ENCODE measurements at places on chromosomes 1 and 21.
A peak's percentile ranks its signal among the peaks of the same experiment; 100 is the strongest.

- DNase-seq, result no peak
Observed at GRCh38 chr1:48033495-48034045, 36.4 kb upstream of the TRABD2B start.

DNA sequence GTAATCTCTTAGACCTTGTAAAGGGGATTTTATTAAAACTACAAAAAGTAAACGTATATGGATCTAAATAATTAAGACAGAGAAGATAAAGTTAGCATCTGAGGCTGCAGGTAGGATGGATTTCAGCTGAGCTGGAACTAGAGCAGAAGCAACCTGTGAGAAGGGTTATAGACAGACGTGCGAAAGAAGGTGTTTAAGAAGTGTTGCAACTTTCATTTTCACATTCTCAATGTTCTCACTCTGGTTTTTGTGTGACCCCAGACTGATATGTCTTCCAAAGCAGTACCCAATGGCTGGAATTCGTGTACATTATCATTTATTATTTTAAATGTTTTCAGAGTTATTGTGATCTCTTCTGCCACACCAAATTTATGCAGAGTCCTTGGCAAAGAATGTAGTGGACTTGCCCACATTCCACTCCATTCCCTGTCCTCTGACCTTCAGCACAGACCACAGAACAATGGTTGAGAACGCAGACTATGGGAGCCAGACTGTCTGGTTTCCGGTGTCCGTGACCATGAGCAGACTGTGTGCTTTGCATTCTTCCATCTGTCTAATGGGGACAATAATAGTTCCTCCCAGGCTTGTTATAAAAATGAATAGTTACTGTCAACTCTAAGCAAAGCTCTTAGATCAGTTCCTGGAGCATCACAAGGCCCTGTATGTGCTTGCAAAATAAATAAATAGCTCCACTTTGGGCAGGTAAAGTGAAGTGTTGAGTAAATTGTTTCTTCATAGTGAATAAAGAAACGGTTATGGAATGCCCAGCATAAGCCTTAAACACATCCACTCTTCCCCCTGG, 140.6 kb upstream of the SAMSN1 start:
- DNase-seq, result no peak

- peak; percentile 58 for DNase-seq
Observed at GRCh38 chr1:25642574-25643108, 26.1 kb downstream of the MAN1C1 start.

- no peak for DNase-seq
Observed at GRCh38 chr1:218517459-218517858, 172.3 kb downstream of the TGFB2 start.

- DNase-seq, result peak; percentile 84
Observed at GRCh38 chr21:15592271-15592860, 137.4 kb upstream of the USP25 start.

DNA sequence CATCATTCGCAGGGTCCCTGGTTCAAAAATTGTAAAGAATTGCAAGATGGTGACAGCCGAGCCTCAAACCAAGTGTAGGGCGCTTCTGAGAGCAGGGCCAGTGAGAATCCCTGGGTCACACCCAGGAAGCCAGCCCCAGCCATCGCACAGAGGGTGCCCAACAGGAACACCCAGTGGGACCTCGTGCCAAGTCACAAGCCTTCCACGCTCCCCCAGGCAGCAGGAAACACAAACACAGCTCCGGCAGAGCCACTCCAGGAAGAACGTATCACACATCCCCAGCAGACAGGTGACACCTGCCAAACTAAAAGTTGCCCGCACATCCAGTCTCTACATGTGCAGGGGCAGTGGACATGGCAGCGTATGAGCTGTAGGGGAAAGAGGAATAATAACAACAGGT, 20.2 kb downstream of the DHRS3 start:
- no peak for DNase-seq

- DNase-seq, result no peak
Observed at GRCh38 chr1:54237586-54237985, 37.6 kb downstream of the MRPL37 start.

- peak; percentile 45 for DNase-seq
Observed at GRCh38 chr1:204870160-204870912, at the start of gene NFASC. NFASC (plus strand) TSS chr1:204870862; CDS start chr1:204944316, 73,454 bp downstream.

GRCh38 chr1:164607351-164607750, 48.4 kb downstream of the PBX1 start:
- DNase-seq, result no peak

GRCh38 chr1:38045401-38046332, 926 bp downstream of the POU3F1 start:
- DNase-seq, result peak; percentile 73

DNA sequence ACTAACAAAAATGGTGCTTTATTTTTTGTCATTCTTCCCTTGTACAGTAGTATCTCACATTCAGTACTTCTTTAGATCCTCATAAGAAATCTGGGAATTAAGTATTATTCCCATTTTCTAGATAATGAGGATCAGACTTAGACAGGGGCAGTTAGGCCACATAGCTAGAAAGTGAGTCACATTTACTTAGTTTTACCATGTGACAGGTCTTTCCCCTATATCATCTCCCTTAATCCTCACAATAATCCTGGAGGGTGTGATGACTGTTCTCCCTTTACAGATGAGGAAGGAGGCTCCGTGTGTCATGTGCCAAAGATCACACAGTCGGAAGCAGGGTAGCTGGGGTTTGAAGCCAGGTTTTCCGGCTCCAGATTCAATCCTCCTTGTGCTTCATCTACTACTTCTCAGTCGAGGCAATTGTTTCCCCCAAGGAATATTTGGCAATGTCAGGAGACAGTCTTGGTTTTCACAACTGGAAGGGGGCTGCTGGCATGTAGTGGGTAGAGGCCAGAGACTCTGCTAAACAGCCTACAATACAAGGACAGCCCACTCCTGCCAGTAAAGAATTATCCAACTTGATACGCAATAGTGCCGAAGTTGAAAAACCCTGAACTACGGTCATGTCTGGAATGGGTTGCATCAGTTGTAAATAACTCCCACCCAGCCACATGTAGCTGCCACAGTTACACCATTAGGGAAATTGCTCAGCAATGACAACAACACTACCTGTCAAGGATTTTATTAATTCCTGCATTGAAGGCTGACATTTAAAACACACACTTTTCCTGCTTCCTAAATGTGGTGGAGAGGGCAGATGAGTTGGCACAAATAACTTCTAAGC, 54.5 kb downstream of the C8B start:
- DNase-seq, result no peak

GRCh38 chr21:38272215-38272614, 15.4 kb downstream of the KCNJ15 start:
- no peak for DNase-seq

DNA sequence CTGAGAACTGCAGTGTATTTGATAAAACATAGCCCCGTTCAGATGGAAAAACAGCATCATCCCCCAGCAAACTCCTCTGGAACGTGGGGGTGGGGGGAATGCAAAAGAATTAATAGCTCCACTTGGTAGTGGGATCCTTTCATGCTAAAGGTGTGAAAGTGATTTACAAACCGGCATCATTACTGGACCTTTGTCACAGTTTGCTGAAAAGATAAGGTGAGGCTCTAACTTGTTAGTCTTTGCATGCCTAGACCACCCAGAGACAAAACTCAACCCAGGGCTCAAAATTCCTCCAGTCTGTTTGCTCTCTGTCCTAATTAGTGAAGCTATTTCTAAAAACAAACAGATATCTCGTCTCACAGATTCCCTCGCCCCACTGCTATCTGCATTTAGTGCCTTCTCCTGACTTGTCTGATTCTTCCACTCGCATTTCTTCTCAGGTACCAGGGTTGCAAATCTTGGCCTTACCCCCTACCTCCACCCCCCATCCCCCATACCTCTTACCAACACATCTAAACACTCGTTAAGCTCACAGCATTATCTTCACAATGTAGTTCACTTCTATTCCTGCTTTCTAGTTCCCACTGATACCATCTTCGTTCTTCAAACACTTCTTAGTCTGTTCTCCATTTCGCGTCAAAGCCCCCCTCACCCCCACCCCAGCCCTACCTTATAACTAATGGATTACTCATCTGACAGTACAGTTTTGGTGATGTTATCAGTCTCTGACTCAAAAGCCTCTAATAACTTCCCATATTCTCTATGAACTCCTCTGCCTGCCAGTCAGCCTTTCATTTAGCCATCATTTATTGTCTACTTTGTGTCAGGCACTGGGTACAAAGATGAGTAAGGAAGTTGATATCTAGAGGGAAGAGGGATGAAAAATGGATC, 11.8 kb downstream of the IER5 start:
- DNase-seq, result no peak

GRCh38 chr1:243505986-243506689, 250.3 kb downstream of the SDCCAG8 start:
- no peak for DNase-seq

GRCh38 chr1:201792534-201793305, 36.2 kb upstream of the IPO9 start:
- DNase-seq, result peak; percentile 93

GRCh38 chr1:45393718-45394302, 53.6 kb upstream of the MUTYH start:
- no peak for DNase-seq

DNA sequence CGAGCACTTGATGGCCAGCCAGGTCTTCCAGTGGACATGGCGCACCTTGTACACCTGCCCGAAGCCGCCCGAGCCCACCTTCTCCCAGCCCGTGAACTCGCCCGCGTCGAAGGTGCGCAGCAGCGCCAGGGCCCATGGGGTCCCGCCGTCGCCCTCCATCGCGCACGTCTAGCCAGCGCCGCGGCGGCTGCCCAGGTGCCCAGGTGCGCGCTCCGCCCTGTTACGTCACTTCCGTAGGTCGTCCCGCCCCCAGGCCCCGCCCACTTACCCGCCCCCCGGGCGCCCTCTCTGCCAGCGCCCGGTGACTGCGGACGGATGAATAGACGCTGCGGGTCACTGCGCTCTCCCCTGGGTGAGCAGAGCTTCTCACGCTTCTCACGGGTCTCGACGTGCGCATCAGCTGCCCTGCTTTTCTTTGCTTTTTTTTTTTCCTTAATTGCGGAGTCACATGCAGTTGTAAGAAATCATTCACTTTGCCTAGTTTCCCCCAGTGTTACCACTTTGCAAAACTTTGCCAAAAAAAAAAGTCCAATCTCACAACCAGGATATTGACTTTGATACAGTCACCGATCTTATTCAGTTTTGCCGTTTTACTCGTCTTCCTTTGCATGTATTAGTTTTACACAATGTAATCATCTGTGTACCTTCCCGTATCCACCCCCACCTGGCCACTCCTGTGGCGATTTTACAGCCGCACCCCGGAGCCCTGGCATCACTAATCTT, at the start of gene RIPK4:
RIPK4 (minus strand) TSS at position 170 of the 723 bp plus-strand sequence; CDS start at position 159, 11 bp downstream.
- DNase-seq, result no peak

GRCh38 chr1:206833106-206833680, 32.2 kb upstream of the IL20 start:
- DNase-seq, result no peak

GRCh38 chr1:13816016-13816760, 116.2 kb downstream of the PRDM2 start:
- no peak for DNase-seq

DNA sequence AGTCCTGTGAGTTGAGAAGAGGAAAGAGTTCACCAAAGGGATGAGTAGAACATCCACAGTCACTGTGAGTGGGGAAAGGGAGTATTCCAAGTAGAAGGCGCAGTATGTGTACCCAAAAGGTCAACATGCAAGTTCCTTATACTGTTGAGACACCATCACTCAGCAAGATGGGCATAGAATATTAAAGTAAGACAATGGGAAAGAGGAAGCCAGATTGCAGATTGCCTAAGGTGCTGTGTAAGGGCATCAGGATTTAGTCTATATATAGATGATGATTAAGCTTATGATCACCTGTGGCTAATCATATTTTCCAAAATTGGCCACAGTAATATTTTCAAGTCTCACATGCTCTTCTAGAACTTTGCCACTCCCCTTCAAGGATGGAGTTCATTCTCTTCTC, 120.1 kb upstream of the CAMK1G start:
- no peak for DNase-seq

GRCh38 chr1:33086384-33086850, 5.5 kb downstream of the AZIN2 start:
- peak; percentile 88 for DNase-seq

GRCh38 chr1:228013935-228014930, 7.4 kb downstream of the WNT3A start:
- peak; percentile 64 for DNase-seq

DNA sequence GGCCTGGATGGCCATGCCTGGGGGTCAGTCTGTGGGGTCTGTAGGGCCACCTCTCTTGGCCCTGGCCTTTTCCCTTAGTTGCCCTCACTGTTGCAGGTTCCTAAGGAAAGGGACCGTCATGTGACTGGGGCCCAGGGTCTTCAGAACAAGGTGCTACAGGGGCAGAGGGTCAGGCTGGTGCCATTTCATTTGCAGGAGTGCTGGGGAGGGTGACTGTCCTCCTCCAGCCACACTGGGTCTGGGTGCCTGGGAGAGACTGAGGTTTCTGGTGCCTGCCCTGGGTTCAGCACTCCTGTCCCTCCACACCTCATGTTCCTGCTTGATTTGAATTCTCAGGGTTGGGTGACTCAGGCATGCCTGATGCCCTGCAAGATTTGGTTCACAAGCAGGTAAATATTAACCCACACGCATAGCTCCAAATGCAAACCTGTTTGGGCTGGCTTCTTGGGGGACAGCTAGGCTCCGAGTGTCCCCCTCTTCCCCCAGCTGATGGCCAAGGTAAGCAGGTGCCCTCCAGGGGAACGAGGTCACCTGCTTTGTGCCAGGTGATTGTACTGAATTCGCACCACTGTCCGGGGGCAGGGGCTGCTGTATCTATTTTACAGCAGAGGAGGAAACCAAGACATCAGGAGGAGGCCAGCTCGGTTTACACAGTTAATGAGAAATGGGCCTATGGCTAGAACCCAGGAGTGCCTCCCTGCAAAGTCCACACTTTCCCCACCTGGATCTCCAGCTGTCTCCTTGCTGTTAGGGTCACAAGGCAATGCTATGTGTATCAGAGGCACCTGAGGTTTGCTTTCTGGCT, 20.3 kb downstream of the ARHGEF10L start:
- no peak for DNase-seq

DNA sequence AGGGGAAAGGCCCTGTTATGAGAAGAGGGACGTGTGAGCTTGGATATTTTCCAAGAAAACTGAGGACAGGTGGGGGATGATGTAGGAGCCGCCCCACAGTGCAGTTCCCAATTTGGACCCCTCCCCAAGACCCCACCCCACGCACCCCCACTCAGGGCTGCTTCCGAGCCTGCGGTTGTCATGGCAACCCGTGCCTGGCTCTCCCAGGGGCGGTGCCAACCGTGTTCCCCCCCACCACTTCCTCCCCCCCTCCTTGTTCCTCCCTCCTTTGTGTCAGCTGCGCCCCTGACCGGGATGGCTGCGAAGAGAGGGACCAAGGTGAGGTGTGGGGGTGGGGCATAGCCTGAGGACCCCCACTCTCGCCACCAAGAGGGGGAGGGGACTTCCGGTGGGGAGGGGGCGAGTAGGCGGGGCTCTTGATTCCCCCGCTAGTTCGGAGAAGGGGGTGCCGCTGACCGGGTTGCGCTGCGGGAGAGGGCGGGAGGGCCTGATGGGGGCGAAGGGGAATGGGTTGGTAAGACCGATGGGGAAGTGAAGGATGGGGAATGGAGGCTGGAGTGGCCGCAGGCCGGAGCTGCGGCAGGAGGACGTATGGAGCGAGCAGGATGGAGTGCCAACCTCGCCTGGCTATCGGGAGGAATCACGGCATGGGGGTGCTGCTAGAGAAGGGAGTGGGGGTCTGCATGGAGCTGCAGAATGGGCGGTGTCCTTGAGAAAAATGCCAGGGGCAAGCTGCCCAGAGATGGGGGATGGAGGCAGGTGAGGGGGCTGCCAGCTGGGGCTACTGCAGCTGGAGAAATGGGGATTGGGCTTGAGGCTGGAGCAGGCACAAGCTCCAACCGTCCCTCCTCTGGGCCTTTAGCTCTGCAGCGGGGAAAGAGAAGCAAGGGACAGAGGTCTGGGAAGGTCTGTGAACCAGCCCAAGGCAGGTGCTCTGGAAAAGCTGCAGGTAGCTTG, 953 bp downstream of the TRIM46 start:
- DNase-seq, result peak; percentile 96

GRCh38 chr1:15765495-15766194, 7.0 kb downstream of the FBLIM1 start:
- DNase-seq, result no peak
